ENCODE measurements at places on chromosomes 5 and 9.

DNA sequence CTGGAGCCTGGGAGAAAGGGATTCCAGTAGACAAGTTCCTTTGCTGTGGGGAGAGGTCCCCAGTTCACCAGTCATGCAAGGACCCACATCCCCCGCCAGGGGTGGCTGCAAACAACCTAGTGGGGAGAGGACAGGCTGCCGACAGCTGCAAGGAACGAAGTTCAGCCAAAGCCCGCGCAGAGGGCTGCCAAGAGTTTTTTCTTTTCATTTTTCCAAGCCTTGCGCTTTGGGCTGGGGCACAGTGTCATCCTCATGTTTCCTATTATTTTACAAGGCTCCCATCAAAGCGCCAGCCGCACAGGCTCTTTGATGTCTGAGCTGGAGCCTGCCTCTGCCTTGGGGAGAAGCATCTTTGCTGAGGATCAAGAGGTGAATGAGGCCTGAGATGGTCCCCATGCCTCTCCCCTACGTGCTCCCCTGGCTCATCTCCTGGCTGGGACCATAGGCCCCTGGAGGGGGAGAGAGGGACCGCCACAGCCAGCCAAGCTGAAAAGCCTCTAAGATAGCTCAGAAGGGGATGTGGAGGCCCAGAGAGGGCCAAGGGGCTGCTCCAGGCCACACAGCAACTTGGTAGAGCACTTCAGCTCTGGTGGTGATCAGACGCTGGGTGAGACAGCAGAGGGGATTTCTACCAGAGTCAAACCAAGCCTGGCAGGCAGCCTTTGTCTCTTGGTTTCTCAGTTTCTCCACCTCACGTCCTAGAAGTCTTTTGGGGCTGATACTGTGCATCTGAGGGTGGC is 50.4 kb upstream of the SYNPO start:
- no peak for DNase-seq

GRCh38 chr9:131667576-131667975 is 72.3 kb downstream of the RAPGEF1 start:
- DNase-seq = peak; percentile 62

GRCh38 chr5:170251462-170251861 is 18.7 kb downstream of the C5orf58 start:
- DNase-seq = no peak

GRCh38 chr9:2024888-2025782 is 10.0 kb downstream of the SMARCA2 start:
- no peak for DNase-seq

- no peak for DNase-seq
These were observed 19.0 kb upstream of the SMAD5 start for GRCh38 chr5:136113606-136114005.

DNA sequence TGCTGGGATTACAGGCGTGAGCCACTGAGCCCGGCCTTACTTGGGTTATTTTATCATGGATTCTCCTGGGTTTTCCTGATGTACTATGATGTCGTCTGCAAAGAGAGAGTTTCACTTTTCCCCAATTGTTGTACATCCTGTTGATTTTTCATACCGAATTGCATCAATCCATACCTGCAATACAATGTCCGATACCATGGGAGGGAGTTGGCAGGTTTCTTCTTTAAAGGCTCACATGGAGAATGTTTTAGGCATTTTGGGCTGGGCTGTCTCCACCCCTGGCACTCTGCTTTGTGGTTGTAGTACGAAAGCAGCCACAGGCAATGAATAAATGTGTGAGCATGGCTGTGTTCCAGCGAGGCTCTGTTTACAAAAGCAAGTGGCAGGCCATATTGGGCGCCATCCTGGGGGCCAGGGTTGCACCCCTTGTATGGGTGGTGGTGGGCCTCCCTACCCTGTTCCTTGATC is 35.1 kb upstream of the EXOC3 start:
- no peak for DNase-seq

DNA sequence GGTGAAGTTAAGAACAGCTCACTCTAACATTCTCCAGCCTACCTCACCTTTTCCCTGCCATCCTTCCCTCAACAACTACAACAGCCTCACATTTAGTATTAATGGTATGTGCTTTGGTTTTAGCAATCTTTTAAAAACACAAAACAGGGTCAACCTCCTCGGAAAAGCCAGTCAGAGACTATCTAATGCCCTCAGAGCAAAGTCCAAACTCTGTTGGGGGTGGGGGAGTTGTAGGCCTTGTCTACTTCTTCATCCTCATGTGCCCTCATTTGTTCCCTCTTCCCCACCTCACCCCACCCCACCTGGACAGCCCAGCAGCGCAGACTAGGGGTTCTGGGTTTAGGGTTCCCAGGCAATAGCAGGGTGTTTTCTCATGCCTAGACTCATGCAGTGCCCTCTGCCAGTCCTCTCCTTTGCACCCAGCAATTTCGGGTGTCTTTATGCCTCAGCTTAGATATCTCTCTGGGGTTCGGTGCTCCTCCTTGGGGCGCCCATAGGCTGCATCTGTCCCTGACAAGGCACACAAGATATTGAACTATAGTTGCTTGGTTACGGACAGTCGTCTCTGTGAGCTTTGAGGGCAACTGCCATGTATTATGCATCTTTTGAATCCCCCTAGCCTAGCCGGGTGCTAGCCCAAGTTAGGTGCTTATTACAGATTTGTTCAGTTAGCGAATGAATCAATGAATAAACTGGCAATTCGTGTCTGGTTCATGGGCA is 762 bp upstream of the TCOF1 start:
- DNase-seq = no peak
